H9 (cell line): ENCODE measurements at places on chromosomes 16 and 17. TPM values are rescaled to one million over a fixed set of nuclear protein-coding genes. Genes with fewer than 3 reads are reported as not detected.

GRCh38 chr16:4597174-4597573, 17.5 kb downstream of the UBALD1 start:
- no peak for DNase-seq

GRCh38 chr16:80684136-80684765, 120.1 kb downstream of the CDYL2 start:
- DNase-seq: no peak

- peak; percentile 48 for DNase-seq
Measured at GRCh38 chr17:58756246-58757161, 850 bp downstream of the PPM1E start.

DNA sequence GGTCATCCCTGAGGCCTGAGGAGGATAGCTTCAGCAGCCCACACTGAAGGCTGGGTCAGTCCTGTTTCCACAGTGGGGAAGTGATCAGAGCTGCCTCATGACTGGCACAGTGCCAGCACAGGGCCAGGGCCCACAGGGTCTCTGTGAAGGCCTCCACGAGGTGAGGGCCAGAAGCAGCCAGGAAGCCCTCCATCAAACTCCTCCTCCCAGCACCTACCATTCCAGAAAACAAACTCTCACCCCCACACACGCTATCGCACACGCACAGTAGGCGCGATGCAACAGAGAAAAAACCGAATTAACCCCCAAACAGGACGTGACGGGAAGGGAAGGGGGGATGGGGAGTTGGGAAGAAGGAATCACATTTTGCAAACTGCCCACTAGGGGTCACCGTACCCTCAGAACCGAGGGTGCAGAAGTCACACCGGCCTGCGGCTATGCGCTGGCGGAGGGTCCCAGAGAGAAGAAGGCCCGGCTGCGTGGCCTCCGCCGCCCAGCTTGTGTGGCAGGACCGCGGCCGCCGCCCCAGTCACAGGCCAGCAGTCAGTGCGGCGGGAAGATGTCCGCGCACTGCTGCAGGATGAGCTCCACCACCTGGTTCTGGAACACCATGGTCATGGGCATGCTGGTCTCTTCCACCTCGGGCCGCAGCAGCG, 37.6 kb downstream of the ARHGAP27 start:
- peak; percentile 95 for DNase-seq

DNA sequence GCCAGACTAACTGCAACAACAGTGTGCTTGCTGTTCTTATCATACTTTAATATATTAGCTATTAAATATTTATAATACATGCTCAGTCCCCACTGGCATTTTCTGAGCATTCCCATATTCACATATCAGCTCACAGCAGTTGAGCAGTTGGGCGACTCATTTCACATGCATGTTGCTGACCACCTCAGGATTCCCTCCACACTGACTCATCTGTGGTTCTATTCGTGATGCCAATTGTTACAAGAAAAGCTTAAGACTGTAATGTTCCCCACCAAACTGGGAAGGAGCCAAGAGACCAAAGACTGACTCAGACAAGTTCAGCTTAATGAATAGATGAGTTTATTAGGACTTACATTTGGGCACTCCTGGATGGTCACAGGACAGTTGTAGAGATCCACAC, 100.3 kb upstream of the KIF2B start:
- DNase-seq: no peak

GRCh38 chr17:50186661-50187393, 14.6 kb downstream of the COL1A1 start:
- no peak for DNase-seq

- DNase-seq: no peak
Measured at GRCh38 chr16:63787014-63787413, 1334.8 kb downstream of the CDH11 start.

CNTNAP4 gene
- not detected in 2 replicates for total RNA-seq

KRTAP1-1 gene
- not detected in 2 replicates for total RNA-seq

ACSM2A gene
- not detected in 2 replicates for total RNA-seq

PRSS36 gene
- total RNA-seq: 0.66 and 0.72 TPM in 2 replicates

AKAP1 gene
- total RNA-seq: 61.2 and 65.4 TPM in 2 replicates
